ENCODE measurements at places on chromosomes 1 and 21.
A peak's percentile ranks its signal among the peaks of the same experiment; 100 is the strongest.

DNA sequence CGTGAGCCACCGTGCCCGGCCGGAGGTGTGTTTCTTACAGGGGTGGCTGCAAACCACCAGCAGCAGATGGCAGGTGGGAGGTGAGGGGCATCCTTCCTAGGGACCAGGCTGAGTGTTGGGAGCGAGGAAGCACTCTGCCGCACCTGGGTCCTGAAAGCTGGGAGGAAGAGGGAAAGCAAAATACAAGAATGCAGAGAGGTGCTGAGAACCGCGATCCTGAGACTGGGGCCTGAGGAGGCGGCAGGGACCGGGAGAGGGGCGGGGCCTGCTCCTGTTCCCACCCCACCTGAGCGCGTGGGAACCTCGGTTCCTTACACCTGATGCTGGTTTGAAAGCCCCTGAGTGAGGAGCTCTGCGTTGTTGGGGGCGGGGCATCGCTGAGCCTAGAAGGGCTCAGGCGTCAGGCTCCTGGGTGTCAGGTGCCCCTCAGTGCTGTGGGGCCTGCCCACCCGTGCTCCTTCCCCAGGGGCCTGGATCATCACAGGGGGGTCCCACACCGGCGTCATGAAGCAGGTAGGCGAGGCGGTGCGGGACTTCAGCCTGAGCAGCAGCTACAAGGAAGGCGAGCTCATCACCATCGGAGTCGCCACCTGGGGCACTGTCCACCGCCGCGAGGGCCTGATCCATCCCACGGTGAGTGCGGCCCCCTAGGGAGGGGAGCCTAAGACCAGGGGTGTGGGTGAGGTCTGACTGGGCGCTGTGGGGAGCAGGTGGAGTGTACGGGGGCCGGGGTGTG, 15.5 kb downstream of the TRPM2 start:
- DNase-seq, result no peak

- DNase-seq, result no peak
Observed at GRCh38 chr1:32937061-32937460, 27.5 kb downstream of the RNF19B start.

- DNase-seq, result no peak
Observed at GRCh38 chr21:33312121-33312520, 12.6 kb upstream of the IFNAR1 start.

DNA sequence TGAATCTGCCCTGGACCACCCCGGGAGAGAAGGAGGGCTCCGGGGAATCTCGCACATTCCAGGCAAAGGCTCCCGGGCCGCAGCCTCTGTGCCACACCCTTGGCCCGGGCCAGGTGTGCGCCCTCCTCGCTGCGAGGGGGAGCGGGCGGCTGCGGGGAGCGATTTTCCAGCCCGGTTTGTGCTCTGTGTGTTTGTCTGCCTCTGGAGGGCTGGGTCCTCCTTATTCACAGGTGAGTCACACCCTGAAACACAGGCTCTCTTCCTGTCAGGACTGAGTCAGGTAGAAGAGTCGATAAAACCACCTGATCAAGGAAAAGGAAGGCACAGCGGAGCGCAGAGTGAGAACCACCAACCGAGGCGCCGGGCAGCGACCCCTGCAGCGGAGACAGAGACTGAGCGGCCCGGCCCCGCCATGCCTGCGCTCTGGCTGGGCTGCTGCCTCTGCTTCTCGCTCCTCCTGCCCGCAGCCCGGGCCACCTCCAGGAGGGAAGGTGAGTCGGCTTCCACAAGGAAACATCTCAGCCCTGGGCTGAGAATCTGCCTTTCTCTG, at the start of gene LAMC2:
LAMC2 (plus strand) TSS at position 324 of the 550 bp plus-strand sequence; CDS start at position 413, 89 bp downstream.
- no peak for DNase-seq

DNA sequence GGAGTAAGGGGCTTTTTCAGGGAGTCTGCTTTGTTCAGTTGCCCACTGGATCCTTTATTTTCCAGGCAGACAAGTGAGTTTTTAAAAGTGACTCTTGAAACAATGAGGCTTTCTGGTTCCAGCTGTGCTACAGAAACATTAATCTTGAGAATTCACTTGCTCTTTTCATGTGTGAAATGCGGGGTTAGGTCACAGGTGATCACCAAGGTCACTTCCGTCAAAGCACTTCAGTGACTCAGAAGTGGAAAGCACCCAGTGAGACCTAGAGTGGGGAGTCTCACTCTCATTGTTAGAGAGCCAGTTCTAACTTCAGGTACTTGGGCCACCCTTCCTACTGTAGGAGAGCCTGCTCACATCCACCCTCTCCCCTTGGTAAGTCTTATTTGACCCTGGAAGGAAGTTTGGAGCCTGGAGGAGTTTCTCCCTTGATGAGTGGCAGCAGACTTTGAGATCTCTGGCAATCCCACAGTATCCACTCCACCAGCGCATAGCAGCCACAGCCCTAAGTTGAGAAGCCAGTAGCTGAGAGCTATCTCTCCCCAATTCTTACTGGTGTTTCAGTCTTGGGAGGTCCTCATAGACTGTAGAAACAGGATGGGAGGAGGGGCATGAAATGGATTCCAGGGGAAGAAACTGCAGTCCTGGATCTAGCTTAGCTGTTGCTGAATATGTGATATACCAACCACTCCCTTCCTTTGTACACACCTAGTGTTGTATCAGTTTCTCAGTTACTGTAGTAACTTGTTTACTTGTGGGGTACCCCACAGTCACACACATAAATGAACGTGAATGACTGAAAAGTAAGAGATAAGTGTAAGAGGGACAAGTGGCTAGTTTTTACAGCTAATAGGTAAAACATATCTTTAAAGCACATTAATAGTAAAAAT, 3.1 kb downstream of the TACSTD2 start:
- peak; percentile 10 for DNase-seq

GRCh38 chr1:178382372-178382771, 114.4 kb downstream of the CLEC20A start:
- DNase-seq, result no peak

- DNase-seq, result peak; percentile 31
Observed at GRCh38 chr1:42922687-42923366, 35.8 kb downstream of the SLC2A1 start.
